ENCODE measurements at places on chromosomes 12 and 14.
A peak's percentile ranks its signal among the peaks of the same experiment; 100 is the strongest.

- no peak for DNase-seq
Observed at GRCh38 chr14:36451310-36452065, 68.5 kb downstream of the NKX2-1 start.

DNA sequence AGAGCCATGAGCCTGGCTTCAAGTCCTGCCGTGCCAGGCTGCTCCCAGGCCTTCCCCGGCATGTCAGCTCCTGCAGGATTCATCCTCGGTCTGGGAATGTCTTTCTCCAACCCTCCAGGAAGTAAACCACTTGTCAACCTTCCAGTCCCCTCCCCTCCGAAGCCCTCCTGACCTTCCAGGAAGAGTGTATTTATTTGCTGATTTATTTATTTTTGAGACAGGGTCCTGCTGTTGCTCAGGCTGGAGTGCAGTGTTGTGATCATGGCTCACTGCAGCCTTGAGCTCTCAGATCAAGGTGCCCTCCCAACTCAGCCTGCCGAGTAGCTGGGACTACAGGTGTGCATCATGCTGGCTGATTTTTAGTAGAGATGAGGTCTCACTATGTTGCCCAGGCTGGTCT lies 24.7 kb downstream of the VSX2 start:
- no peak for DNase-seq

DNA sequence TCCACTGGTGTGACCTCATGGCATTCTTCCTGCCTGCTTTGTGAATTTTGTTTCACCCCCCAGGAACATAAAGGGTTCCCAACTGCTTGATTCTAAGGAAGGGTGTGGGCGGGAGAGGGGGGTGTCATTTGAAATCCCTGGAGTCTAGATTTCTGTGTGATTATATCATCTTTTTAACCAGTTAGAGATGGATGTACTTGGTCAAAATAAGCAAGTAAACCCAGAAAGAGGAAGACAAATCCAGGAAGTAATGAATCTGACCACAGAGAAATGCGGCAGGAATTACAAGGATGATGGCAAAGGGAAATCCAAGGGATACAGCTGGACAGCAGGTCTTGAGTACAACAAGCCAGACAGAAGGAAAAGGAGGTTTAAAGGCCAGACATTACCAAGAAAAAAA lies 38.9 kb downstream of the DMAC2L start:
- DNase-seq = peak; percentile 79

GRCh38 chr14:36454599-36455240 lies 65.3 kb downstream of the NKX2-1 start:
- DNase-seq = no peak

GRCh38 chr12:107163413-107163812 lies 70.1 kb upstream of the CRY1 start:
- no peak for DNase-seq

DNA sequence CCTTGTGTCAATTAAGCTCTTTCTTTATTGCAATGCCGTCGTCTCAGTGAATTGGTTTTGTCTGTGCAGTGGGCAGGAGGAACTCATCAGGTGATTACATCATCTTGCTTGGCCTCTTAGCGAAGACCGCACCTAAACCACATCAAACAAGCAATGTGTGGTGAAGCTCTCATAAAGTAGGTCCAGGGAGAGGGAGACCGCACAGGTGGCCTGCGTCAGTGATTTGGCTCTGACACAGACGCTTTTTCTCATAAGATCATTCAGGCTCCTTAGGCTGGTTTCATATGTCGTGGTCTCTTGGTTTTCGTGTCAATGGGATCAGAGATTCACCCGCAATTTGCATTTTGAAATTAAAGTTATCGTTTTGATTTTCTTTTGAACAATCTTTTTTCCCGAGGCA lies 6.7 kb upstream of the TESC start:
- DNase-seq = no peak

DNA sequence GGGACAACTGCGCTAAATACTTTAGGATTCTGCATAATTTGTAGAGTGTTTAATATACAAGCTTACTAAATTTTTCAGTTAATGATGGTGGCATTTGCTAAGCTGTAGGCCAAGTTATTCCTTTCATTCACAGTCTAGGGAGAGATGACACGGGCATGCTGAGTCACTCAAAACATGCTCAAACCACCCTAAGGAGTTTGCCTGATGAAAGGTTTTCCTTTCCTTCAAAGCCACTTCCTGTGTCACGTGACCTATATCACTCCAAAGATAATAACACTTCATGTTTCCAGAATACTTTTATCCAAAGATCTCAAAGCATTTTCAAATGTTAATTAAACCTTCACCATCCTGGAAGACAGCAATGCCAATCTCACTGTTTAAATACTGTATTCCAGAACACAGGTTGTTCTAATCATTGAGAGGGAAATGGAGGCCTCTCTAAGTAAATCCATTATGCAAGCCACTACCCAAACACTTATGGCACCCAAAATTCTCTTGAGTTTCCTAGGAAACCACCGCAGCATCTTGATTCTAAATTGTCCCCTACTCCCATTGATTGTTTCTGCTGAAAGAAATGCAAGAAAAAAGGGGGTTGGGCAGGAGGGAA lies 207.0 kb upstream of the CDKN3 start:
- DNase-seq = peak; percentile 69

GRCh38 chr12:54622463-54623183 lies 12.1 kb downstream of the LACRT start:
- DNase-seq = peak; percentile 15

DNA sequence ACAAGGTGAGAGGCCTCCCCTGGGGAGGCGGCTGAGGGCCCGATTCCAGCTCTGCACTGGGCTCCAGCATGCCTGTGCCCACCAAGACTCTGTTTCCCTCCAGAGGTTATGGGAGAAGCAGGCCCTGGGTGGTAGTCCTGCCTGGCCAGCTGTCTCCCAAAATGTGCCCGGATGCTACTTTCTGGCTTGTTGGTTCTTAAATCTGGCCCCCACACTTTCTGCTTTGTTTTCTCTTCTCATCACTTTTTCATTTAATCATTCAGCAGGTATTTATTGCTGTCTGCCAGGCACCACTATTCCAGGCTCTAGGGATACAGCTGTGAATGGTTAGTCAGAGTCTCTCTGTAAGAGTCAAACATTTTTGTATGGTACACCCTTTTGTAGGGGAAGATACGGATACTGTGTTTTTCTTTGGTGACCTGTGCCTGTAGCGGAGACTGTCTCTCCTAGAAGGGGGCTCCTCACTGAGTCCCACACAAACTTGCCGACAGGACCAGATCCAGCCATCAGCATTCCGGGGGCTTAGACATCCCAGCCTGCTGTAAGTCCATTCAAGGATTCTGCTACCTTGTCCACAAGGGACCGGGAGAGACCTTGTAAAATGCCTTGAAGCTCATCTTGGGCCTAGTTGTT lies 3.8 kb downstream of the DHRS2 start:
- DNase-seq = no peak

GRCh38 chr14:55122440-55122986 lies 6.5 kb upstream of the LGALS3 start:
- peak; percentile 63 for DNase-seq

DNA sequence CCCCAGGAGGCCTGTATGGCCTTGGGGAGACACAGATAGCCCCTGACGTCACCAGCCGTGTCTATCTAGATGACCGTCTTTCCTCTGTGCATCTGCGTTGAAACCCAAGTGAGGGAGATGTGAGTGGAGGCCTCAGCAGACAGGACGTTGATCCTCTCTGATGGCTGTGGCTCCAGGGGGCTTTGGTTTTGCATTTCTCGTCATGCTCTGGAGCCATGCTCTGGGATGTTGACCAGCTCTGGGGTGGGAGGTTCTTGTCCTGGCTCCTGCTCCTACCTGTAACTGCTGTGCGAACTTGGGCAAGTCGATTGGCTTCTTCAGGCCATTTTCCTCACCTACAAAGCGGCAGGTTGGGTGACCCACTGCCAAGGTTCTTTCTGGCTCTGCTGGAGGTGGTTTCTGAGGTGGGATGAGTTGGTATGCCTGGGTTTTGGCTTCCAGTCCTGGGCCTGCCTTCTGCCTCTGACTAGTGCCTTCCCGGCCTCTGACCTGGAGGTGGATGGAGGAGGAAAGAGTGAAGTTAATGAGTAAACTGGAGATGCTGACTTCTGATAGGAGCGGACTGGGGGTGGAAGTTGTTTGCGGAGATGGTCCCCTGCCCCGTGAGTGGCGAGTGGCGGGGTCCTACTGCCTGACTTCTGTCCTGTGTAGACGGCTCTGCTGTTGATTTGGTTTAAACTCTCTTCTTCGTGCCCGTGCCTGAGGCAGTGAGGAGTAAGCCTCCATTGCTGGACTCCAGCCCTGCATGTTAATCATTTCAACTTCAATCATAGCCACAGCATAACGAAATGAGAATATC lies 8.4 kb downstream of the TSPAN9 start:
- no peak for DNase-seq

DNA sequence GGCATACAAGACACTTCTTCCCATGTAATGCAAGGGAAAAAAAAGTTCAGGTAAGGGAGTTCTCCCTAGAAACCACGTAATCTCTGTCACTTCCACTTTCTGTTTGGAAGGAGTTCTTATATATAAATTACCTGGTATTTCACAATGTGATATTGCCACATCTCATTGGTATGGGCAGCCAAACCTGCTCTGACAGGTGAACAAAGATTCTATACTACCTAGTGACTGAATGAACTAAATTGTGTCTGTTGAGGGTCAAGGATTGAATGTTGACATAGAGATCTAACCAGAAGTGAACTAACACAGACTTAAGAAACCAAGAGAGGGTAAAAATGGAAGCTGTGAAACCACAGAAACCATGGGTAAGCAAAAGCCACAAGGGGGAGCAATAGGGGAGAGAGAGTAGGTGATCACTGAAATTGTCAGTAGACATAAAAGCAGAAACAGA lies 161.3 kb downstream of the RPL10L start:
- no peak for DNase-seq

DNA sequence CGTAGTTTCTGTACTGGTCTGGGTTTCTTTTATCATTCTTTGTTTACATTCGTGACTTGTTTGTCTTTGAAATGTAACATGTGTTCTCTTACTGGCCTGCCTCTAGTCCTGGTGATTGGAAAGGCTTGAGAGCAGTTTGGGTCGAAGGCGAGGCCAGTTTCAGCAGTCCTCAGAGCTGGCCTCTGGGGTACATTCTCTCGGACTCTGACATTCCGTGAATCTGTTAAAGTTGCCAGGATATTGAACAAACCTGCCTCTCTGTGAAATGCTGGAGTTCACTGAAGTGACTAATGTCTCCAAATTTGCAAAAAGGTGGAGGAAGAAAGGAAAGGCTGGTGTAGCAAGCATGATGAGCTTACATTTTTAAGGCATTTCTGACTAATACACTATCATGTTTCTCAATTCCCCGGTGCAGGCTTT lies 1.5 kb downstream of the PLEKHA5 start:
- peak; percentile 65 for DNase-seq

GRCh38 chr14:35366521-35366976 lies 38.0 kb downstream of the NFKBIA start:
- no peak for DNase-seq

GRCh38 chr12:70227911-70228310 lies 15.3 kb upstream of the CNOT2 start:
- no peak for DNase-seq

DNA sequence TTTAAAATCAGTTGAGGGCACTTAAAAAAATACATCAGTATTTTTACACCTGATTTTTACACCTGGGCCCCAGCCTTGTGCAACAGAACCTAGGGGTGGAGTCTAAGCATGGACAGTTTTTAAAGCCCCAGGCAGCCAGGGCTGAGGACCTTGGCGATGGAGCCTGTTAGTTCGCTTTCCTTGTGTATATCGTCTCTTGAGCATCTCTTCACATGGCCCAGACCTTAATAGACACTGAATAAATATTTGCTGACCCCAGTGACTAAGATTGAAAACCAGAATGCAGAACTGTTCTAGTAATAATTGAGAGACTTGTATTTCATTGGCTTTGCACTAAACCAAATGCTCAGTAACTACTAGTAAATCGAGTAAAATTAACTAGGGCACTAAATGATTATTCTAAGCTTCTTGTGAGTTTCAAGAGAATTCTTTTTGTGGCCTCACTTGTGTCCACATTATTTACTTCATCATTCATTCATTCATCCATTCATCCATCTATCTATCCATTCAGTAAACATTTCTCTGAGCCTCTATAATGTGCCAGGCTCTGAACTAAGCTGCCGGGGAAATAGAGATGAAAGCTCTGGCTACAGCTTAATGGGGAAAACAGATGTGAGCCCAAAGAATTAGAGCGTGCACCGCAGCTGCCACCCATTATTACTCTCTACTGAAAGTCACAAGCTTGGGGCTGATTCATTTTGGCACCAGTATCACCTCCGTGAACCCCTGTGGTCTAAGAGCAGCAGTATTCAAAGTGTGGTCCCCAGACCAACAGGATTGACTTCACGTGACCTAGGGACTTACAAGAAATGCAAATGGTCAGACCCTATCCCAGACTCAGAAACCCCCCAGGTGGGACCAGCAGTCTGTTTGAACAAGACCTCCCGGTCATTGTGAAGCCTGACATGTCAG lies 30.7 kb upstream of the BCL7A start:
- peak; percentile 43 for DNase-seq

GRCh38 chr14:51845811-51846210 lies 14.6 kb upstream of the GNG2 start:
- no peak for DNase-seq

GRCh38 chr14:41285186-41285748 lies 321.4 kb upstream of the LRFN5 start:
- DNase-seq = peak; percentile 19

All from fibroblast of lung (primary cell).